ENCODE measurements at places on chromosomes 4 and X. TPM values are rescaled to one million over a fixed set of nuclear protein-coding genes. Genes with fewer than 3 reads are reported as not detected.

- DNase-seq, result no peak
Measured at GRCh38 chr4:184252136-184253071, 34.7 kb upstream of the ENPP6 start.

The MAGEA12 gene
- not detected for polyA plus RNA-seq

GRCh38 chr4:5839332-5839731 is 53.6 kb downstream of the CRMP1 start:
- no peak for DNase-seq

DNA sequence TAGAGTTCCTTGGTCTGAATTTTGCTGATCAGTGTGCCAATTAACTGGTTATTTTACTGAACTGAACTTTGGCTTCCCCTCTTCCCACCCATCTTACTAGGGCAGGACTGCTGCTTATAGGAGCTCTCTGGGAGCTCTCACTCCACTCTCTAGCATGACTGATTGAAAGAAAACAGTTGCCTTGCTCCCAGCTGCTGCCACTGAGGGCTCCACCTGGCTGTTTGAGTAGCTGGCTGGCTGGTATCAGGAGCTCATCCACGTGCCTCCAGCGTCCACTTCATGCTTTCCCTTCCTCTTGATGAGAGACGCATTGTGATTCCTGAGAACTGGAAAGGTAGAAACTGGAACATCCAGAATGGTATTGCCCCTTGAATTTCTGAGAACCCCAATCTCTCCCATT is 73.0 kb upstream of the KLHL13 start:
- DNase-seq, result no peak

DNA sequence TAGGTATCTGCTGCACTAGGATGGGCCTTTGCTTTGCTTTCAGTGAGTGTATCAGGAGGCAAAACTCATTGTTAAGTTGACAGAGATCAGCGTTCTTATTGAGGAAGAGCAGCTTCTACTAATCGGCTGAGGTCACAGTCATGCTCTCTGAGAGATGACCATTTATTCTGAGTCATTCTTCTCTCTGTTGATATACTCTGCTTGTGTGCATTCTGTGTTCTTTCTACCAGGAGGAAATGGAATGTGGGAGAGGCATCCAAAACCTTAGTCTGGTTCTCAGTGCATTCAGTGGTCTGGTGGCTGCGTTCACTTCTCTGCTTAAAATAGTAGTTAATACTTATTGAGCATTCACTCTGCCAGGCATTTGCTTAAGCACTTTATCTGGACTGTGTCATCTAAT is 66.2 kb downstream of the RRAGB start:
- DNase-seq, result no peak

The GPR119 gene
- not detected for polyA plus RNA-seq

The ZDHHC15 gene
- polyA plus RNA-seq, result 7.6 TPM

GRCh38 chr4:167041524-167041923 is 192.8 kb downstream of the SPOCK3 start:
- no peak for DNase-seq

DNA sequence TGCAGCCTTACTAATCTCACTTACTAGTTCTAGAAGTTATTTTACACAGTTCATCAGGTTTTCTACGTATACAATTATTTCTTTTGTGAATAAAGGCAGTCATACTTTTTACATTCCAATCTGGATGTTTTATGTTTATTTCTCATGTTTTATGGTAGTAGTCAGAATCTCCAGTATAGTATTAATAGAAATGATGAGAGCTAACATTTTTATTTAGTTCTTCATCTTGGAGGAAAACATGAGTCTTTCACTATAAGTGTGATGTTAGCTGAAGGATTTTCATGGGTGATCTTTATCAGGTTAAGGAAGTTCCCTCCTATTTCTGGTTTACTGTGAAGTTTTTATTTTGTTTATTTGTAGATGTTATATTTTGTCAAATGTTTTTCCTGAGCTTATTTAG is 256.1 kb upstream of the GIMD1 start:
- DNase-seq, result no peak

- DNase-seq, result no peak
Measured at GRCh38 chr4:7584098-7584497, 149.4 kb upstream of the PSAPL1 start.

DNA sequence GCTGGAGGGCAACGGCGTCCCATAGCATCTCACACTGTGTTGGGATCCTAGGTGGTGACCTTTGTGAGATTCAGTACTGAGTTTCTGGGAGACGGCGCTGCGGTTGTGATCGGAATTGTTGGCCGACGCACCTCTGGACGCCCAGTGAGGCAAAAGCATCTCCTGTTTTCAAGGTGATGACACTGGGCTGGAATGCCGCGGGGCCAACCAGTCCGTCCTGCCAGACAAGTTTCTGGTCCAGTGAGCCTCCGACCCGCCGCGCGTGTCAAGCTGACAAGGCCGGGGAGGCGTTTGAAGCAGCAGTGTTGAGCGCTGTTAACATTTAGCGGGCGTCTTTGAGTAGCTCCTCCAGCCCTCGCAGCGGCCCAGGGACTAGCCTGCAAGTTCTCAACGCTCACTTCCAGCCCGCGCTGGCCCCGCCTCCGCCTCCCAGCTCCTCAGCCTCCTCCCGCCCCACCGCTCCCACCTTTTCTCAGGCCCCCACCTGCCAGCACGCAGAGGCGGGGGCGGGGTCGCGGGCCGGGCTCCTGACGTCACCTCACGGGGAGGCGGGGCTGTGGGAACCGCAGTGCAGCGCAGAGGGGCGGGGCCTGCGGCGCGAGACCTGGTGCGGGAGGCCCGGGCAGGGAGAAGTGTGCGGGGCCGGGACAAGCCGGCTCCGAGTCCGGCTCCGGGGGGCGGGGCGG is 482 bp upstream of the CDS1 start:
- peak; percentile 90 for DNase-seq

DNA sequence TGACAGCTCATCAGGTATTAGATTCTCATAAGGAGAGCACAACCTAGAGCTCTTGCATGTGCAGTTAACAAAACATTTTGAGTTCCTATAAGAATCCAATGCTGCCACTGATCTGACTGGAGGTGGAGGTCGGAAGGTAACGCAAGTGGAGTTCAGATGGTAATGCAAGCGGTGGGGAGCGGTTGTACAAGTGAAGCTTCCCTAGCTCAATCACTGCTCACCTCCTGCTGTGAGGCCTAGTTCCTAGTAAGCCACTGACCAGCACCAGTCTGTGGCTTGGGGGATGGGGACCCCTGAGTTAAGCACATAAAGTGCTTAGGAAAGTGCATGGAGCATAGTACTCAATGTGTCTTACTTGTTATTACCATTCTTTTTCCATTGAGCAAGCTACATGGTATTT is 983.2 kb upstream of the IGFBP7 start:
- no peak for DNase-seq

The CD38 gene
- 0.99 TPM for polyA plus RNA-seq

DNA sequence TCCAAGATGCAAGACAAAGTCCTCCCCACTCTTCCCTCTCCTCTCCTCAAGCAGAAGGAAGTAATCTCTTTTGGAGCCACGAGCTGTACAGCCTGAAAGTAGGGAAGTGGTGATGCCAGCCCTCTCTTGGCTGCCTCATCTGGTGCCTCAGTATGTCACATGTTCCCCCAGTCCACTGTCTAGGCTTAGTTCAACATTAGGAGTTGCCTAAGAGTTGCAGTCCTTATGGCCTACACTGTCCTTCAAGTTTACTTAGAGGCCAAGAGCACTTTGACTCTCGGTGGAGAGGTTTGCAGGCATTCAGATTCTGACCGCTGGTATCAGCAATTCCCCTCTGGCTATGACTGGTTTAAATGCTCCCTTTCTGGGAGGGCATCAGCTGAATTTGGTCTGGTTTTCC is 735.6 kb downstream of the GLUD2 start:
- no peak for DNase-seq

DNA sequence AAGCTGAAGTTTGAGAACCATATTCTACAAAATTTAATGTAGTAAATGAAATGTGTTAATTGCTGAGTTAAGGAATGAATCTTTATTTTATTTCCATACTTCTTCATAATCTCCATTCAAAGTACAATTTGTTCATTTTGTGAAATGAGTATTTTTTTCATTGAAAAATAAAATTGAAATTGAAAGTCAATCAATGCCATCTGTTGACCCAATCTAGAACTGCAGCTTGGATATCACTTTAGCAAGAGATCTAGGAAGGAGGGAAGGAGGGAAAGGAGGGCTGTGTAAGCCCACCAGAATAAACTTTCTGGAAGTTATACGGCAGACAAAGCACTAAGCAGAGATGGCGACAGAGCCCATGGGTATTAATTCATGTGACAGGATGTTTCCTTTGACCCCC is 128.4 kb downstream of the ZMAT1 start:
- peak; percentile 39 for DNase-seq

GRCh38 chrX:113947548-113947947 is 636.3 kb upstream of the HTR2C start:
- DNase-seq, result no peak

The PRRG1 gene
- polyA plus RNA-seq, result 15.0 TPM

DNA sequence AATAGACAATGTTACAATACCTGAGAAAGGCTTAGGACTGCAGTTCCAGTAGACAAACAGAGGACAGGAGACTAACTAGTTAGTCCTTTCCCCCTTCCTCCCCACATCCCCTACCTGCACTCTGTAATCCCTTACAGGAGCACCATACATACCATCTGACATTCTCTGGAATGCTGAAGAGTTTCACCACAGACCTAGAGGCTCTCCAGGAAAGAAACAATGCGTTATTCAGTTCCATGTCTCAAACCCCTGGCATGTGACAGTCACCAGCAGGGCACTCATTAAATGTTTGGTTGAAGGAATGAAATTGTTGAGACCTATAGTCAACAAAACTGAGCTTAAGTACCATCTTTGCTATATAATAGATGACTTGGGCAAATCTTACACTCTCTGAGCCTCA is 100.2 kb upstream of the USP38 start:
- no peak for DNase-seq

GRCh38 chr4:52966781-52967180 is 104.7 kb downstream of the RASL11B start:
- DNase-seq, result no peak

The SLC49A3 gene
- polyA plus RNA-seq, result 7.4 TPM

DNA sequence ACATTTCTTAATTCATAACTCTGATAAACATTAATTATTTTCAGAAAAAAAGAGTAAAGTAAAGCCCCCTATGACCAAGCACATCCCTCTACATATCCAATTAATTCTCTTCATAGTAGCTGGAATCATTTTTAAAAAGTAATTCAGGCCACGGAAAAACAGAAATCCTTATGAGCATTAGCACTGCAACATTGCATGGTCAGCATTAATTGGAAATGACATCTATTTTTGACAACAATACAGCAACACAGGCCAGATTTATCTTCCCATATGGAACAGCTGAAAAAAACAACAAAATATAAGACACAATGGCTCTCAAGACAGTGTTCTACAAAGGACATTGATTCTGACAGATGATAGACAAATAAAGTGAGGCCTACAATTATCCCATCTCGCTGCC is 236.6 kb downstream of the TMA16 start:
- DNase-seq, result no peak

The OR13H1 gene
- polyA plus RNA-seq, result not detected

DNA sequence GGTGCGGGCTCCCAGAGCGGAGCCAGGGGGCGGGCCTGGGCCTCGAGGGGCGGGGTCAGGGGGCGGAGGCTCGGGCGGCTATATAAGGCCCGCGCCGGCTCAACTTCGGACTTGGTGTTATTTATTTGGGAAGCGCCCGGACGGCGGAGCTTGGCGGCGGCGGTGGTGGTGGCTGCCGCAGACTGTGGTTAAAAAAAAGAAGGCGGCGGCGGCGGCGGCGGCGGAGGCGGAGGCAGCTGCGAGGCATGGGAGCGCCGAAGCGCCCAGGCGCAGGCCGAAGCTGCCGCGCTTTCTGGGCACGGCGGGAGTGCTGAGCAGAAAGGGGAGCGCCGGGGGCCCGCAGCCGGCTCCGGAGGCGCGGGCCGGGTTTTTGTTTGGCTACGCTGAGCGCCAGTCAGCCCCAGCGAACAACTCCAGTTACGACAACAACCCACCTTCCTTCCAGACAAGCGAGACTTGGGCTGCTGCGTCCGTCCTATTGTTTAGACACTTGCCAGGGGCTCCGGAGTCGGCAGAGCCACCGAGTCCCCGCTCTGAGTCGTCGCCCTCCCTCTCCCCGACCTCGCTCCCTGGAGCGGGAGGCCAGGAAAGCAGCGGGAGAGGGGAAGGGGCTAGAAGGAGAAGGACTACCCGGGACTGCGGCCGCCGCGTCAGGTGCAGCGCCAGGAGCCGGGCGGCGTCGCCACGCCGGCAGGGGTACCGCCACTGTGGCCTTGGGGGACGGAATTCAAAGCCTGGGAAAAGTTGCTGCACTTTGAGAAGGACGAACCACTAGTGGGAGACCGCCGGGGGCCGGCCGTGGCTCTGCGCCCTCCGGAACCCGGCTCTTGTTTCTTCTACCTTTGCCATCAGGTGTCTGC is at the start of gene SLIT2:
Gene SLIT2 (plus strand): TSS at position 110 of the 860 bp plus-strand sequence. CDS start 1,911 bp downstream, outside the sequence.
- DNase-seq, result peak; percentile 76

DNA sequence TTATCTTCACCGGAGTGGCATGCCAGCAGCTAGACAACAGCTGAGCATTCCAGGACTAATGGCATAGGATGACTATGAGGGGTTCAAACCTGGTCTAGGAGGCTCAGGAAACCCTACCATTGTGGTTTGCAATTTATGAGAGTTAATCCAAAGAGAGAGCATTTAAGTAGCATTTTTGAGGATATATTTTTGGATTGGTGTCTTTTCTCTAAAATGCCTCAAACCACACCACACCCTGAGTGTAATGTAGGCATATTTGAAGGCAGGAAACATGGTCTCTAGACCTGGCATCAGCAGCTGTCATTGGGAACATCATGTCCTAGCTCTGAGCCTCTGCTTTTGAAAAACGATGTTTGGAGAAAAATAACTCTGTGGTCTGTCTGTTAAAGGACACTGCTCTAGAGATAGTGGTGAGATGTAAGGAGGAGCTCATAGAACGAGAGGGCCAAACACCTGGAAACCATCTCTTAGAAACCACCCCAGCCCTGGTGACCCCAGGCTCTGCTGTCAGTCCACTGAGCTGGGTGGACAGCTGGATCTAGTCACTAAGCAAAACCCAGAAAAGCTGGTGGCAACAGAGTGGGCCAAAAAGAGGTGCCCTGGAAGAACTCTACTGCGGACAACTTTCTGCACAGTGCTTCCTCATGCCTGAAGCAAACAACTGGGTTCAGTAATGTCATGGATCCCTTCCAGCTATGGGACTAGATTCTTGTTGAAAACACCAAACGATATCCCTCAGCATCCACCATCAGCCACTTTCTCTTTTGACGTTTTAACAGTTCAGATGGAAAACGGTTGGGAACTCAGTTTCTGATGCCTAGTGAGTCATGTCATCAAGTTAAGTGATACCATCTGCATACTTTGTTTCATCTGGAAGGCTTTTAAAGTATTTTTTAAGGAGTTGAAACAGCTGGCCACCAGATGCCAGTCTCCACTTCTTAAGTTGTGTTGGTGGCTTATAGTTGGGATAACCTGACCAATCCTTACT is 100.2 kb upstream of the C1QTNF7 start:
- DNase-seq, result peak; percentile 78

GRCh38 chr4:98166025-98166730 is 22.9 kb upstream of the STPG2 start:
- no peak for DNase-seq

The FAM120C gene
- polyA plus RNA-seq, result 11.4 TPM

- no peak for DNase-seq
Measured at GRCh38 chrX:134572816-134573682, 85.2 kb downstream of the PLAC1 start.

Data from left lung (tissue), 14 donors.